ENCODE measurements at places on chromosomes 11 and 22.
A peak's percentile ranks its signal among the peaks of the same experiment; 100 is the strongest.

- no peak for DNase-seq
Measured at GRCh38 chr11:35099278-35100012, 39.5 kb upstream of the CD44 start.

DNA sequence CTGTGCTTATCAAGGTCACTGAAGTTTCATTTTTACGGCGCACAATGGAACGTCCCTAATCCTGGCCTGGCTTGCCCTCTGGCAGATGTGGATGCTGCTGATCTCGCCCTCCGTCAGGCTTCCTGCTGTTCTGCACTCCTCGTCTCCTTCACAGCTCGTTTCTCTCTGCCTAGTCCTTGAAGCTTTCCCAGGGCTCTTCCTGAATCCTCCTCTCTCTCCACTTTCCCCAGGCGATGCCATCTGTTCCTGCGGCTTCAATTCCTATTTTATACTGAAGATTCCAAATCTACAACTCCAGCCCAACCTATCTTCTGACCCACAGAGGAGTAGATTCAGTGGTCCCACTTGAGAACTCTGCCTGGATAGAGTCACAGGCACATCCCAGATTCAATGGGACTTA is 14.2 kb downstream of the SLC22A8 start:
- DNase-seq: no peak

GRCh38 chr11:34502949-34503348 is 10.6 kb downstream of the ELF5 start:
- DNase-seq: no peak

- DNase-seq: no peak
Measured at GRCh38 chr22:23230348-23231068, 50.2 kb downstream of the BCR start.

DNA sequence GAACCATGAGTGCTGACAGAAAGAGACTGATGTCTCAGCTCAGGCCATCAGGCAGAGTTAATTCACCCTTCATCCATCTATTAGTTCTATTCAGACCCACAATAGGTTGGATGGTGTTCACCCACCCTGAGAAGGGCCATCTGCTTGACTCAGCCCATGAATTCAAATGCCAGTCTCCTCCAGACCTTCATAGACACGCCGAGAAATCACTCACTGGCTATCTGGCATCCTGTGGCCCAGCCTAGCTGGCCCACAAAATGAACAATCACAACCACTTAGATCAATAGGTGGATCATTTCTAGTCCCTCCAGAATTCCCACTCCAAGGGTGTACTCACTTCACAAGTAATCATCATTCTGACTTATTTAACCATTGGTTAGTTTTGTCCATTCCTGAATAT is 58.2 kb downstream of the MYEOV start:
- DNase-seq: no peak

DNA sequence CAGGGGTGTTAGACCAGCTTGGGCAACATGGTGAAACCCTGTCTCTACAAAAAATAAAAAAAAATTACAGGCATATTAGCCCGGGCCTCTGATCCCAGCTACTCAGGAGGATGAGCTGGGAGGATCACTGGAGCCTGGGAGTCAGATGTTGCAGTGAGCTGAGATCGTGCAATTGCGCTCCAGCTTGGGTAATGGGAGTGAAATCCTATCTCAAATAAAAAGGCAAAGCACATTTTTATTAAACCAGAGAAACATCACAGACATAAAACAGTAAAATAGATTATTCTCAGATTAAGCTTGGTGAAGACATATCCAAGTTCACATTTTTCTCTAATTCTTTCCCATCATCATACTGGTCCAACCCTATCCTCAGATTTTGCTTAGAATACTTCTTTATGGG is 30.1 kb upstream of the XBP1 start:
- no peak for DNase-seq

DNA sequence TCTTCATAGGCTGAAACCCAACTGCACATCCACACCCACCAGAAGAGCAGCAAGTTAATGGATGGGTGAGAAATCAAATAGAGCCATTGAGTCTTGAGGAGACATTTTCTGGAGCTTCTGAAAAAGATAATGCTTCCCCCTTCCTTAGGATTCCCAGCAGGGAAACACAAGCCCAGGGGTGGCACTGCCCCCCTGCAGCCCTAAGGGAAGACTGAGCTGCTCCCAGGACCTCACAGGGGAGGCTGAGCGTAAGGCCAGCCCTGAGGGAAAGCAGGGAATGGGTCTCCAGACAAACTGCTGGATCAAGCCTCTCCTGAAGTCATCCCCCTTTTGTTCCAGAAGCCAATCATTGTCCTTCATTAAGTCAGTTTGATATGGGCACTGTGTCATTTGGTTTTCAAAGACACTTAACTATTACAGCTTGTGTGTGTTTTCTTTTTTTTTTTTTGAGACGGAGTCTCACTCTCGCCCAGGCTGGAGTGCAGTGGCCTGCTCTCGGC is 15.1 kb downstream of the LTO1 start:
- DNase-seq: no peak

DNA sequence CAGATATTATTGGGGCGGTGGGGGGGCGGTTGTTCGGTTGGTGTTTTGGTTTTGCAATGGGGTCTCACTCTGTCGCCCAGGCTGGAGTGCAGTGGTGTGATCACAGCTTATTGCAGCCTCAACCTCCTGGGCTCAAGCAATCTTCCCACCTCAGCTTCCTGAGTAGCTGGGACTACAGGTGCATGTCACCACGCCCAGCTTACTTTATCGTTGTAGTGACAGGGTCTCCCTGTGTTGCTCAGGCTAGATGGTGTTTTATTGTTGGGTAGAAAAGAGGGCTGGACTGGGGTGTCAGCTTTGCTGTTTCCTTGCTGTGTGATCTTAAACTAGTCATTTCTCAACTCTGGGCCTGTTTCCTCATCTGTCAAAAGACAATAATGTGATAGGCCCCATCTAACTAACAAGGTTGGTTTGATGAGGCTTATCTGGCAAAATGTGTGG is 17.5 kb upstream of the MYH9 start:
- no peak for DNase-seq

- DNase-seq: no peak
Measured at GRCh38 chr11:49851511-49851910, 100.7 kb upstream of the OR4C13 start.

- DNase-seq: no peak
Measured at GRCh38 chr11:13415201-13415600, 47.8 kb downstream of the BTBD10 start.

- peak; percentile 87 for DNase-seq
Measured at GRCh38 chr11:60913793-60914632, at the start of gene TMEM109. Gene TMEM109 (plus strand): TSS chr11:60914158. CDS start chr11:60919694, 5,536 bp downstream.

GRCh38 chr11:26944866-26945664 is 48.8 kb upstream of the FIBIN start:
- DNase-seq: no peak

DNA sequence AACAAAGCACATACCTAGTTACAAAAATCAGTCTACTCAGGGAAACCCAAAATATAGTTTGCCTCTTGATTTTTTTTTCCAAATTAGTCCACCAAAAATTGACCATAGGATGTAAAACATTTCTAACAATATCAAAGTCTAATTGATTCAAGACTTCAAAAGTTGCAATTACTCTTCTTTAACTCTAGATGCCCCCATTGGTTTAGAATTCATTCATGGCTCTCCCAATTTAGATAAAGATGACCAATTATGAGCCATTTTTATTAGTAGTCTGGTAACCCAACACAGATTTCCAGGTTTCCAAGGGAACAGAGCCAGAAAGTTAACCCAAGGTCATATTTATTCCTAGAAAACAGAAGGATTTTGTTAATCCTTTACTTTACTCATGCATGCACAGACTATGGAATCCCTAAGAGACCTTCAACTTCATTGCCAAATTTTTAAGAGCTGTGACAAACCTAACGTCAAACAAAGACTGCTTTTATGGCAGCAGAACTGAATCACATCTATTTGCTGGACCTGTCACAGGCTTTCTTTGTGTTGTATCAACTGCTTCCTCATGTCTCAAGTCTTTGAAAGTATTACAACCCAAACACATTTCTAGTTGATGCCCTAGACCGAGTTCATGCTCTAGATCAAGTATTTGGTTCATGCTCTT is 55.3 kb downstream of the C22orf42 start:
- DNase-seq: no peak

DNA sequence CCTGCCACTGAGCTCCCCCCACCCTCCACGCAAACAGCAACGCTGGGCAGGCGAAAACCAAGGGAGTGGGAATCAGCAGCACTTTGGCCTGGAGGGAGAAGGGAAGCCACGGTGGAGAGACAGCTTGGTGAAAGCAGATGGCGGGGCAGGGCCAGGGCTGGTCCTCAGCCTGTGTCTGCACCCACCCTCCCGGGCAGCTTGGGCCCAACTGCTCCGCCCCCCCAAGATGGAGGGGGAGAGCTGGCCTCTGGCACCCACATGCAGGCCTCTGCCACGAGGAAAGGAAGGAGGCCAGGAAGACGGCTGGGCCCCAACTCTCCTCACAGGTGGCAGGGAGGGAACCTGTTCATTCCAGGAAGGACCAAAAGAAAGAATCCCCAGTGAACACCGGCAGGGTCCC is 17.8 kb downstream of the MAFF start:
- DNase-seq: no peak

- no peak for DNase-seq
Measured at GRCh38 chr11:1753929-1754305, 3.5 kb upstream of the IFITM10 start.

GRCh38 chr11:14881576-14882193 is 10.3 kb downstream of the CYP2R1 start:
- no peak for DNase-seq

DNA sequence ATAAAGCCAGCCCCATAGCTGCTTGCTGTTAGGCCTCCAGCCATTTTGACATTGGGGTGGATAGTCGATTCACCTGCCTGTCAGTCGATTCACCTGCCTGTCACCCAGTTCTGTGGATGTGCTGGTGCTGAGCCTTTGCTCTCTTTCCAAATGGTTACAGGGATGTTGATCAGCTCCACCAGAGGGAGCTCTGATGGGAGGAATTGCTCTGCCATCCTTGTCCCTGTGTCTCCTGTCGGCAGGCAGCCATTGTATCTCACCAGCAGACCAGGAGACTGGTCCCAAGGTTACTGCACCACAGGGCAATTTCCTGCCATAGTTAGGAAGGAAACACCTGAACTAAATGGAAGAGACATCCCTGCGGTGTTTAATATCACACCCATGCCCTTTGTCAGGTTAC is 6.1 kb downstream of the MPEG1 start:
- no peak for DNase-seq

GRCh38 chr11:72069787-72070251 is 10.5 kb downstream of the NUMA1 start:
- no peak for DNase-seq

DNA sequence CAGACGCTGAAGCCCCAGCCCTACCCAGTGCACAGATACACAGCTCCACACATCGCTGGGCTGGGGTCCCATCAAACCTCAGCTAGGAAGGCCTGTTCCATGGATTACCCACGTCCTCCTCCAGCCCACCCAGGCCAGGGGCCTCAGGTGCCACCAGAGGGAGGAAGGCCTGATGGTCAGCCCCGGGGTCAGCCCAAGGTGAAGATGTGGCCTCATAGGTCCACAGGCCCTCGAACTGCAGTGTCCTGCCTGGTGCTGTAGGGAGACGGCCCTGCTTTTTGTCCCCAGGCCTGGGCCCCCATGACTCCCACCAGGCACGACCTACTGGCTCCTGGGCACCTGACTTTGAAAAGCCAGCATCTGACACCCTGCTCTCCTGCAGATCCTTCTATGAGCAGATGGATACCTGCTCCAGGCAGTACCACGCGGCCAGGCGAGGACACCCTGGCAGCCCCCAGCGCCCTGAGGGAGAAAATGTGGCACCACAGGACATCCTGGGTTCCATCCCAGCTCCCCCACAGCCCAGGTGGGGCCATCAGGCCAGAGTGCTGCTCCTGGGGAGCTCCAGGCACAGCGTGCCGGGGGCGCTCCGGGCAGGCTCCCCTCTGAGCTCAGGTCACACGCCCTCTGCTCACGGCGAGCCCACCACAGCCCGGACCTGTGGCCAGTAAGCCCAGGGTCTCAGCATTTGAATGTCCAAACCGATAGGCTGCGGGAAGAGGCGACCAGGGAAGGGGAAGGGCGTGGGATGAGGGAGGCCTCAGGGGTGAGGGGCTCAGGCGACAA is 15.8 kb upstream of the MOB2 start:
- DNase-seq: no peak

DNA sequence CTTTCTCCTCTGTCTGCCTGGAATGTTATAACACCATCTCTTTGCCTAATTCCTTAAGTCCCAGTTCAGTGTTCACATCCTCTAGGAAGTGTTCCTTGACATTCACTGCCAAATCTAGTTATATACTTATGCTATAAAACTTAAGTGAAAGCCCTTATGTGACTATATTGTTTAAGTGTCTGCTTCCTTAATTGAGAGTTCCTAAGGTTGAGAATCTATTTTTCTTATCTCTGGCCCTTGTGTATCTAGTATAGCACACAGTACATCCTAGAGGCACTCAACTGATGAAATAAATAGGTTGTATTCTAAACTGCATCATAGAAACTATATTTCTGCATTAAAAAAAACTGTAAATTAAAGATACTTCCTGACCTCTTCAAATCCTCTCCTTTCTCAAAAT is 16.9 kb downstream of the KMT5B start:
- no peak for DNase-seq

GRCh38 chr11:2890466-2891294 is 5.1 kb upstream of the CDKN1C start:
- DNase-seq: no peak

- no peak for DNase-seq
Measured at GRCh38 chr11:18364495-18365073, 29.8 kb upstream of the LDHA start.

- no peak for DNase-seq
Measured at GRCh38 chr11:117579161-117579560, 217.9 kb downstream of the DSCAML1 start.

DNA sequence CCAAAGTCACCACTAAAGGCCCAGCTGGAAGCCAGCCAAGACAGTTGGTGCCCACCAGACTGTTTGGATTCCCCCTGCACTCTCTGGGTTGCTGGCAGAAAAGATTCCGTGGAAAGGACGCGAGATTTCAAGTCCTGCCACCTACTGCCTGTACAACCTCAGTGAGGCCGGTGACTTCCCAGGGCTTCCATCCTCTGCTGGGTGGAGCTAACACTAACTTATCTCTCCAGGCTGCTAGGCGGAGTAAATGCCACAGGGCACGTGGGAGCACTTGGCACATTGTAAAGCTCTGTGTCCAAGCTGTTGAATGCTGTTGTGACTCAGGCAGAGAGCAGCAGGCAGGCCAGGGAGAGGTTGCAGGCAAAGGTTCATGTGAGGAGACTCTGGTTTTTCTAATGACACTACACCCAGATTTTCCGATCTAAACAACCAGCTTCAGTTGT is 50.9 kb upstream of the CDON start:
- no peak for DNase-seq
